Thoracic aorta (tissue), 2 donors: ENCODE measurements at places on chromosomes 7 and 10.

DNA sequence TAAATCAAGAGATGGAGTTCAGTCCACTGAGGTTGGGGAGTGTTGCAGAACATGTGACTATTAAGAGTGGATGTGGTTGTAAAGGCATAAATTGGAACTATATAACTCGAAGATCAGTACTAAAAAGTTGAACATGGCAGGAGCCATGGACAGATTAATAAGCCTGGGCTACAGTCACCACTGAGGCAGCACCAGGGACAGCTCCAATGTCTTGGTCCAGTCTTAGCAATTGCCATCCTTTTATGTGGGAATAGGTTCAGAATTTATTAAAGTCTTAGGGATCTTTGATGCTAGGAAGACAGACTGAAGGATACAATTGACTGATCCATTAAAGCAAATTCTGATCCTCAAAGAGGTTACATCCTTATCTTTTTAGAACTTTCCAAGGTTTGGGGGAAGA is 156.6 kb downstream of the ADRA2A start:
- no peak for DNase-seq

- no peak for DNase-seq
Observed at GRCh38 chr10:93718937-93719725, 16.7 kb upstream of the FRA10AC1 start.

DNA sequence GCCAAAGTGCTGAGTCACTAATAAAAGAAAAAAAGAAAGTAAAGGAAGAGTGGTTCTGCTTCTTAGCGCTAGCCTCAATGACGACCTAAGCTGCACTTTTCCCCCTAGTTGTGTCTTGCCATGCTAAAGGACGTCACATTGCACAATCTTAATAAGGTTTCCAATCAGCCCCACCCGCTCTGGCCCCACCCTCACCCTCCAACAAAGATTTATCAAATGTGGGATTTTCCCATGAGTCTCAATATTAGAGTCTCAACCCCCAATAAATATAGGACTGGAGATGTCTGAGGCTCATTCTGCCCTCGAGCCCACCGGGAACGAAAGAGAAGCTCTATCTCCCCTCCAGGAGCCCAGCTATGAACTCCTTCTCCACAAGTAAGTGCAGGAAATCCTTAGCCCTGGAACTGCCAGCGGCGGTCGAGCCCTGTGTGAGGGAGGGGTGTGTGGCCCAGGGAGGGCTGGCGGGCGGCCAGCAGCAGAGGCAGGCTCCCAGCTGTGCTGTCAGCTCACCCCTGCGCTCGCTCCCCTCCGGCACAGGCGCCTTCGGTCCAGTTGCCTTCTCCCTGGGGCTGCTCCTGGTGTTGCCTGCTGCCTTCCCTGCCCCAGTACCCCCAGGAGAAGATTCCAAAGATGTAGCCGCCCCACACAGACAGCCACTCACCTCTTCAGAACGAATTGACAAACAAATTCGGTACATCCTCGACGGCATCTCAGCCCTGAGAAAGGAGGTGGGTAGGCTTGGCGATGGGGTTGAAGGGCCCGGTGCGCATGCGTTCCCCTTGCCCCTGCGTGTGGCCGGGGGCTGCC is at the start of gene IL6:
IL6 (plus strand) TSS at position 294 of the 807 bp plus-strand sequence; CDS start at position 357, 63 bp downstream.
- DNase-seq = no peak

- no peak for DNase-seq
Observed at GRCh38 chr10:65742906-65743305, 1182.9 kb upstream of the LRRTM3 start.

DNA sequence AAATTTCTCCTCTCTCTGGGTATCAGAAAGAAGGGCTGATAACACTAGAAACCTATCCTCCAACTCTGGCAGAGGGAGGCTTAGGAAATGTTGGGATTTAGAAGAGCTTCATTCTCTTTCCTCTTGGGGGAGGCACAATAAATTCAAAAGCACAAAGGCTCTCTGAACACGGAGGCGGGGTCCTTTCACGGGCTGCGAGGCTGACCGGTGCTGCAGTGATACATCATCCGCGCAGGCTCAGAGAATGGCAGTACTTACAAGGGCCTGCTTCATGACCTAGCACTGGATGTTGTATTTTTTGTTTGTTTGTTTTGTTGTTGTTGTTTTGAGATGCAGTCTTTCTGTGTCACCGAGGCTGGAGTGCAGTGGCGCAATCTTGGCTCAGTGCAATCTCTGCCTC is 306.2 kb downstream of the SORCS3 start:
- DNase-seq = no peak

GRCh38 chr10:34655286-34656170 is 159.6 kb downstream of the PARD3 start:
- DNase-seq = no peak

DNA sequence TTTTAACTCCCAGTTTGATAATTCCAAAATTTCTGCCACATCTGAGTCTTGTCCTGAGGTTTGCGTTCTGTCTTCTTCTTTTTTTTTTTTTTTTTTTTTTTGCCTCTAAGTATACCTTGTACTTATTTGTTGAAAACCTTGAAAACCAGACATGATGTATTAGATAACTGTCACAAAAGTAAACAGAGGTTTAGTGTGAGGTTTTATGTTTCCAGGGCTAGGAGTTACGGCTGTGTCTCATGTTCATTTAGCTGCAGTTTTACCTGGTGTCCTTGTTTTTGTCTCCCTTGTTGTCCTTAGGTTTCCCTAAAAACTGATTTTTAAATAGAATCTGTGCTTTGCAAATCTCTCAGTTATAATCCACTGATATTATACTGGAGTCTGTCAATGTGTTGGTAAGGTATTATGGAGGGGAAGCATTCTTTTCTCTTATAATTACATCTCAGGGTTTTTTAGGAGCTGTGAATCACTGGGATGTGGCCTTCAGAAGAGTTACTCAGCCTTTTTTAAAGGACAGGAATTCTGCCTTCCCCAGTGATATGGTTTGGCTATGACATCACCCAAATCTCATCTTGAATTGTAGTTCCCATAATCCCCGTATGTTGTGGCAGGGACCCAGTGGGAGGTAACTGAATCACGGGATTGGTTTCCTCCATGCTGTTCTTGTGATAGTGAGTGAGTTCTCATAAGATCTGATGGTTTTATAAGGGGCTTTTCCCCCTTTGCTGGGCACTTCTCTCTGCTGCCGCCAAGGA is 95.0 kb downstream of the CDCA7L start:
- no peak for DNase-seq

GRCh38 chr10:132363921-132364593 is 32.1 kb downstream of the LRRC27 start:
- no peak for DNase-seq

- no peak for DNase-seq
Observed at GRCh38 chr10:84562592-84562991, 234.2 kb downstream of the CCSER2 start.

- no peak for DNase-seq
Observed at GRCh38 chr7:121192834-121193233, 136.0 kb upstream of the WNT16 start.

GRCh38 chr10:132691711-132692153 is 94.2 kb downstream of the NKX6-2 start:
- DNase-seq = no peak

GRCh38 chr7:80346704-80347103 is 165.2 kb downstream of the GNAT3 start:
- no peak for DNase-seq

DNA sequence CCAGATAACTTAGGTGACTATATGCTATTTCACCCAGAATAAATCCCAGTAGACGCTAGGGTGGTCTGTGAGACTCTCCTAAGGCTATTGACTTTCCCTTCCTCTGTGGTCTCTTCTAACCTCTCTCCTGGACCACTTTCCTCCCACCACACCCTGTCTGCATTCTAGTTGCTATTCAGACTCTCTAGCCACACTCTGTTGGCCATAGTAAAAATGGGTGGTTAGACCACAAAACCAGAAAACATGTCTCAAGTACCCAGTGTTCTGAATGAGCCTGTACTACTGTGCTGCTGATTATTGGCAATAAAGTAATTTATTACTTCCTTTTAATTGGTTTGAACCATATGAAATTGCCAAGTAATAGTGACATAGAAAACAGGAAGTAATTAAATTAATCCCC is 240.8 kb downstream of the KIF20B start:
- no peak for DNase-seq

DNA sequence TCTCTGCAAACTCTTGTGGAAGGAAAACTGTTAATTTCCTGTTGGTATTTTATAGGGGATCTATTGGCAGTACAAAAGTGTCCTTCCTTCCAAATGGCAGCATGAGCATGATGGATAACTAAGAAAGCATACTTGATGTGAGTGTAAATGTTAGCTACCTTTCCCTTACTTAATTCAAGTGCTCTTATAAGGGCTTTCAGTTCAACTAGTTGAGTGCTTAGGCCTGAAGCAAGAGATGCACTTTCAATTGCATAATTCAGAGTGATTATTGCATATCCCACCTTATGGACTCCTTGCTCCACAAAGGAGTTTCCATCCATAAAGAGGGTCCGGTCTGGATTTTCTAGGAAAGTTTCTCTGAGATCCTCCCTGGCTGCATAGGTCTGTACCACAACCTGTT is 56.3 kb upstream of the CYP2C8 start:
- DNase-seq = no peak

DNA sequence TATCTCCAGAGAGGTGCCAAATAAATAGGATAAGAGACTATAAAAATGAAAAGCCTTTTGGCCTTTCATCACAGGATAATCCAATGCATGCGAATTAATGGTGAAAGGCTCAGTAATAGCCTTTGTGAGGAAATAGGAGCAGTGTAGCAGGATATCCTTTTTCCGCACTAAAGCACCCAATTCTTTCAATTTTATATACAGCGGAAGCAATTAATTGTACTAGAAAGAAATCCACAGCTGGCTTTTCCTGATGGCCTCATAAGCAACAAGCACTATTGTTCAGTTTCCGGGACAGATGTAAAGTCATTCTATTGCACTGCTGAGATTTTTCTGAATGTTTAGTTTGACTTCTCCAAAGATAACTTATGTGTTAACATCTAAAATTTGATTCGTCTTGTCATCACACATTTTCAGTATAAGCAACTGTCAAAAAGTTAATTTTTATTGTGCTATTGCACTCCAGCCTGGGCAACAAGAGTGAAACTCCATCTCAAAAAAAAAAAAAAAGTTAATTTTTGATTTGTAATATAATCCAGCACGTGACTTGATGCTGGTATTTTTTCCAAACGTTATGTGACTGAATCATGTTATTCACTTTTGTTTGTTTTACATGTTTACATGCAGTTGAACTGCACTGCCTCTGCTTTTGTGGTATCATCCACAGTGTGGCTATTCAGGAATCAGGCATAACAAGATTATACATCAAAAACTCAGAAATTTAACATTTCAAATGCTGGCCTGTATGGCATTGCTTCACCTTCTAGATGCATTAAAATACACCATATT is 8.4 kb upstream of the BMPR1A start:
- DNase-seq = no peak

DNA sequence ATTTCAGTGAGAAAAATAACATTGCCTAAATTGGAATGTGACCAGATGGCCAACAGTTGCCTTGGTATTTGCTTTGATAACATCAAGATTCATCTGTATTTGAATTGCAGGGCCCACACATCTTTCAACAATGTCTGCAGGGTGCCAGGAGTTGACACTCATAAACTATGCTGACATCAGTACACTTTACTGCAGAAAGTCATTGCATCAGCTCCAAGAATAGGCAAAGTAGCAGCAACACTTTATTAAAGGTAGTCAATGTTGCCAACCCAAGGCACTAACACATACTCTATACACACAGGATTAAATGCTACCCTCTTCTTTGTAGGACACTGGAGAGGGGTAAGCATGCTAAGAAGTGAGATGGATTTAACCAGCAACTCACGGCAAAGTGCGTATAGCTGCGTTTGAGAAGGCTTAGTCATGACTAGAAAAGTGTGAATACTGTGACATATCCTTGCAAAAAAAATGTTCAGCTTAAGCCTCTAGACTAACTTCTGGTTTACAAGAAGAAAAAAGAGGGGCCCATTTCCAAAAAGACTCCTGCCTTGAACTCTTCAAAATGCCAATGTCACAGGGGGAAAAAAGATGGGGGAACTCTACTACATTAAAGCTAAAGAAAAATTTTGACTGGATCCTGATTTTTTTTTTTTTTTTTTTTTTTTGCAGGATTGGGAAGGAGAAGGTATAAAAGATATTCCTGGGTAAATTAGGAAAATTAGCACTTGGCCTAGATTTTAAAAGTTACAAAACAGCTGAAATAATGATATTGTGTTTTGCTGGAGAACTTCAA is 2.2 kb downstream of the BBIP1 start:
- no peak for DNase-seq

GRCh38 chr10:32445036-32445435 is 904 bp upstream of the CCDC7 start:
- DNase-seq = no peak

- DNase-seq = no peak
Observed at GRCh38 chr10:133357285-133358161, at the start of gene FUOM. TSS of gene FUOM (minus strand) at chr10:133358019. CDS start at chr10:133358007, 12 bp downstream.
